ENCODE measurements at places on chromosomes 7 and 10.

DNA sequence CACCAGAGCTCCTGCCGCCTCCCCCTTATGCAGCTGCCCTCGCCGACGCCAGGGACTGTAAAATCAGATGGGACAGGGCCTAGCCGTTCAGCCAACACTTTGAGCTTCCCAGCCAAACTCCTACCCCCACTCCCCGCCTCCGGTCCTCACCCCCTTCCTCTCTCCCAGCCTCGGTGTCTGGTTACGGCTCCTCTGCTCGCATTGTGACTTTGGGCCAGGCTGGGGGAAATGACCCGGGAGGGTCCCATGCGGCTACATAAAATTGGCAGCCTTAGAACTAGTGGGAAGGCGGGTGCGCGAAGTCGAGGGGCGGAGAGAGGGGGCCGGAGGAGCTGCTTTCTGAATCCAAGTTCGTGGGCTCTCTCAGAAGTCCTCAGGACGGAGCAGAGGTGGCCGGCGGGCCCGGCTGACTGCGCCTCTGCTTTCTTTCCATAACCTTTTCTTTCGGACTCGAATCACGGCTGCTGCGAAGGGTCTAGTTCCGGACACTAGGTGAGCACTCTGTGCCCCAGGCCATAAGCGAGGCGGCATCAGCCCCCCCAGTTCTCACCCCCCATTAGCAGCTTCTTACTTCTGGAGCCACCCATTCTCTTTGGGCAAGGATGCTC is at the start of gene KAZALD1:
KAZALD1 (plus strand) TSS at position 366 of the 608 bp plus-strand sequence. CDS start 604 bp downstream, outside the sequence.
- DNase-seq: no peak

DNA sequence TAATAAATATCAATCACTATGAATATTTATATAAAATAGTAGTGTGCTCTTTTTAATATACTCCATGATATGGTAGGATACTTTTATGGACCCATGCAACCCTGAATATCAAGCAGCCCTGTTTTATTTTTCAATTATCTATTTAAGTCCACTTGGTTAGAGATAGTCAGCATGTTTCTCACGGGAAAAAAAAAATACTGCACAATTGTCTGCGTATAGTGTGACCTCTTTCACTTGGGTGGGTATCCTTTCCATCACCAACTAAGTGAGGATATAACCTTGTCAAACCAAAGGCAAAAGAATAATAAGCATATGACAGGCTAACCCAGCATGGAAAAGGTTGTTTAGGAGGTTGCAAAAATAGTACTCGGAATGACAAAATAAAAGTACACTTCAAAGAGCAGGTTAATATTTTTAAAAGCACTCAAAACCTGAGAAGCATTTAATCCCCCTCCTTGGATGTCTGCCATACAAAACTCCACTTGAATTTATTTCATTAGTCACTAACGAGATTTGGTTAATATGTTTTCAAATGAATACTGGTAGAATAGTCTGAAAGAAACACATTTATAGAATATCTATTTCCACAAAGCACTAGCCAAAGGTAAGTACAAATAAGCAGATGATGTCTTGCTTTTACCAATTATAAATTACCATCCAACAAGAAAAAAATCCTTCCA is 76.5 kb downstream of the IMMP2L start:
- DNase-seq: no peak

- DNase-seq: no peak
These were observed 253.3 kb upstream of the BMPER start for GRCh38 chr7:33651998-33652515.

DNA sequence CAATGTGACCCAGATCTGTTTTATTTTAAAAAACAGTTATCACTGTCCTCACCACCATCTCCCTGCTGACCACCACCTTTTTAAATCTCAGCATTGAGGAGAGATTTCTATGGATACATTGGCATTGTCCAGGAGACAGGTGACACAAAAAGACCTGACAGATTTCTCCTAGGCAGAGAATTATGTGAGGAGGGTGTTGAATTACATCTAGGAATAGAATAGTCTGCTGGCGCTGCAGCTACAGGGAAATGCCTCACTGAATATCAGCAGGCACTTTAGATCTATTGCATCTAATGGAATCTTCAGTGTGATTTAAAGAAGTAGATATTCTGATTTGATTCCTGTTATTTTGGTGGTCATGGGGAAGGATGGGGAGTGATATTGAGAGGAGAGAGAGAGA is 593.5 kb downstream of the NRG3 start:
- DNase-seq: peak; percentile 61

DNA sequence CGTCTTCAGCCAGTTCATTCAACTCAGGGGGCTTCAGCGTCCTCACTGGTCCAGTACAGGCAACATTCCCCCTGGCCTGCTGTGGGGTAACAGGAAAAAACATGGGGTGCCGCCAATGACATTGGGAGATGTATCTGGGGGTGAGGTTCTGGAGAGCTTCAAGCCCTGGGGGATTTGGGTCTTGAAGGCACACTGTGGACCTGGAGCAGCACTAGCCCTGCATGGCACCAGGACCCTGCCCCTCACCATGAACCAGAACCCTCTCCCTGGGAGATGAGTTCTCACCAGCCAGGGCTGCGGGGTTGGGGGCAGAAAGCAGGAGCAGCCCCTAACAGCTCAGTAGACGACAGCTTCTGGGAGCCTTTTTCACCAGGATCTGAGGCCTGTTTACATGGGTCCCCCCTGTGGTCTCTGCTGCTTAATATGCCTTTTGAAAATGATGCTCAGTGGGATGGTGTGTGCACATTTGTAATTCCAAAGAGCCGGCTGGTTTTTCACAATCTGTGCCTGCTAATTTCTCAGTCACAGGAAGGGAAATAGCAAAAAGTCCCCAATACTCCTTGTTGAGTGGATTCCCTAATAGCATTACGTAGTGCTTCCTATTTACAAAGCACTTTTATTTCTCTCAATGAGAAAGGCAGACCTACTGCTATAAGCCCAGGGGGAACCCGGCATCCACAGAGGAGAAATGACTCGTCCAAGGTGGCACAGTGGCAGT is 509.5 kb downstream of the RPS24 start:
- no peak for DNase-seq

DNA sequence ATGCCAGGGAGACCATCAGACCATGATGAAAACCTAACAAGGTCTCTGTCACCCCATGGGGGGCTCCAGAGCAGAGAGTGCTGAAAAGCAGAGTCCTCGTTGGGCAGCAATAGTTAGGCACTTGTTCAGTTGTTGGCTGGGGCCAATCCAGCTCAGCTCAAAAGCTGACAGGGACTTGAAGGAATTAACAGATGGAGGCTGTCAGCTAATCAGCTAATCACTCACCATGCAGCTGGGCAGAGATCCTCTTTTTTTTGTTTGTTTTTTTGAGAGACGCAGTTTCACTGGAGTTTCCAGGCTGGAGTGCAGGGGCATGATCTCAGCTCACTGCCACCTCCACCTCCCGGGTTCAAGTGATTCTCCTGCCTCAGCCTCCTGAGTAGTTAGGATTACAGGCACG is 18.1 kb downstream of the CEP55 start:
- no peak for DNase-seq

- DNase-seq: no peak
These were observed 194.5 kb upstream of the LRGUK start for GRCh38 chr7:133932591-133932990.

DNA sequence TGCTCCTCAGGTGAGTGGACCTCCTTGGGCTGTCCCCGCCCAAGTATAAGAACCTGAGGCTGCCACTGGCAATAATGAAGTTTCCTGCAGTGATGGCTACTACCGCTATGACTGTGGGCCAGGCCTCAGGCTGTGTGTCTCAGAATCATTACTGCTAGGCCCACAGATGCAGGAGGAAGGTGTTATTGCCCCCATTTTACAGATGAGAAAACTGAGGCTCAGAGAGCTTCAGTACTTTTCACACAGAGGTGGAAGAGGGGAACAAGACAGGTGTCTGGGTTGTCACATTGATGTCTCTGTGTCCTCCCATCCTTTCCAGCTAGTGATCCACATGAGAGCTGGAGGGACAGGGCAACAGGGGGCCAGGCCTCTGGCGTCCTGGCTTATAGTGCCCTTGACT is 155.2 kb downstream of the CDH23 start:
- DNase-seq: no peak

DNA sequence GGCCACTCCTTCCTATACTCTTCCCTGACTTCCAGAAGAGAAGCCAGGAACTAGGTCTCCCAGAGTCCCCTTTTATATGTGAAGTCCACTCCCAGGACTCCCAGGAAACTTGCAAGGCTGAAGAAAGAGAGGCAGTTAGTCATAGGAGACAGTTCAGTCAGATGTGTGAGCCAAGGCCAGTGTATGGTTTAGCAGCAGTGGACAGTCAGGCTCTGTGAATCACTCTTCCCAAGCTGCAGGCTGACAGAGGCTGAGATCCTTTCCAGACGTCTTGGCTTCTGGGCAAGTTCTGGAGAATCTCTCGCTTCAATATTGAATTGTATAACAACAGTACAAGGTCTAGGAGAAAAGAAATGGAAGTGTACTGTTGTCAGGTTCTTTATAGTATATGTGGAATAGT is 26.9 kb downstream of the BLVRA start:
- DNase-seq: no peak

DNA sequence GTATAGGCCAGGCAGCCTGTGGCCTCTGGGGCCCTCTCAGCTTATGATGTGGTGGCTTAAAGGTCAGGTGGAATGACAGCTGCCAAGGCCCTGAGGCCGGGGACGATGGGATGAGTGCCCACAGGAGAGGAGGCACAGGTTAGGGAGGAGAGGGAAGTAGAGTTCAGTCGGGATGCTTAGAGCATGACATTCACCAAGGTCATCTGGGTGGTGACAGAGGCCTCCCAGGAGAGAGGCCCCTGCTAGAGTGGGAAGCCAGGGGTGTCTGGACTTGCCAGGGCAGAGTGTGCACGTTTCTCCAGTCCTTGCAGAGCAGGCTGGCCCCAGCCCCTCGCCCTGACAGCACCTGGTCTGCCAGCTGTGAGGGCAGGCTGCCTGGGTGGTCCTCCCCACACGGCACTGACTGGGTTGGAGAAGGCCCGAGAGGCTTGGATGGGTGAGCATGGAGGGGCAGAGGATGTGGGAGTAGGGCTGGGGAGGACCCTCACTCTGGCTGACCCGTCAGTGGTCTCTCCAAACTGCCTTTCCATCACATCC is 1.5 kb downstream of the CALHM1 start:
- DNase-seq: no peak

DNA sequence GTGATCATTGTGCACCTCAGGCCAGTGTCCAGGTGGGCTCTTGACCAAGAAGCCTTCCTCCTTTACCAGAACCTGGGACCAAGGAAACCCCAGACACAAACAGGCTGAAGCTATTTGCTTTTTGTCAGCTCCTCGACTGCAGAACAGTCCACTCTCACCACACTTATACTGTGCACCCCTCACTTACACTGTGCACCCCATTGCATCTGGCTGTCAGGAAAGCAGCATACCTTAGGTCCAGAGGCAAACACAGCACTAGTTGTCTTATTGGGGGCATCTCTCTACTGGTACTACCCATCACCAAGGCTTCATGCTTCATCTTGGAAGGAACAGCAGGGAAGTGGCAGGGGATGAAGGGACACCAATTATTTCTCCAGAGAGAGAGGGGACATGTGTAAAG is 198.1 kb downstream of the CXCL12 start:
- DNase-seq: no peak

DNA sequence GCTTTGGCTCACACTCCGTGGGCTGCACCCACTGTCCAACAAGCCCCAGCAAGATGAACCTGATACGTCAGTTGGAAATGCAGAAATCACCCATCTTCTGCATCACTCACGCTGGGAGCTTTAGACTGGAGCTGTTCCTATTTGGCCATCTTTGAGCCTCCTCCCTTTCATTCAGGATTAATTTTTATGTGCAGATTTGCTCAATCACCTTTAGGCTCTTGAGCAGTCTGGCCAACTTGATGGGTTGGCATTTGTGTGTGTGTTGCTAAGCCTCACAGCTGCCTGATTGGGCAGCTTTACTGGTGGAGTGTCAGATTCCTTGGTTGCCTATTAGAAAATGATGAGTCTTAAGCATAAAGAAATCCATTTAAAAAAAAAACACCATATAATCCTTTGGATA is 236.1 kb downstream of the KIF20B start:
- no peak for DNase-seq

GRCh38 chr7:78562191-78562590 is 763.6 kb downstream of the PHTF2 start:
- no peak for DNase-seq

DNA sequence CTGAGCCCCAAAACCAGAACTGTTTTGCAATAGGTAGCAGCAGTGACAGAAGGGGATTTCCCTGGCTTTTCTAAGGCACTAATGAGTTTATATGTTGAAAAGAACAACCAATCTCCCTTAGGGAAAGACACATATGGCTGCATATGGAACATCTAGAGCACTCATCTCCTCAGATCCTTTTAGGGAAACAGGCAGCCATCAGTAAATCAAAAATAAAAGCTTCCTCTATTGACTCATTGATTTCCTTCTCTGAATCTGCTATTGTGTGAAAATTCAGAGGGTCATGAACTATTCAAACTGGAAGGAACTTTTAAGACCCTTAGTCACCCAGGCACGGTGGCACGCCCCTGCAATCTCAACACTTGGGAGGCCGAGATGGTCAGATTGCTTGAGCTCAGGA is 110.9 kb upstream of the NANOS1 start:
- peak; percentile 31 for DNase-seq

- no peak for DNase-seq
These were observed 327.3 kb downstream of the INHBA start for GRCh38 chr7:41375582-41375981.

- no peak for DNase-seq
These were observed 292.4 kb downstream of the GATA3 start for GRCh38 chr10:8346861-8347260.

DNA sequence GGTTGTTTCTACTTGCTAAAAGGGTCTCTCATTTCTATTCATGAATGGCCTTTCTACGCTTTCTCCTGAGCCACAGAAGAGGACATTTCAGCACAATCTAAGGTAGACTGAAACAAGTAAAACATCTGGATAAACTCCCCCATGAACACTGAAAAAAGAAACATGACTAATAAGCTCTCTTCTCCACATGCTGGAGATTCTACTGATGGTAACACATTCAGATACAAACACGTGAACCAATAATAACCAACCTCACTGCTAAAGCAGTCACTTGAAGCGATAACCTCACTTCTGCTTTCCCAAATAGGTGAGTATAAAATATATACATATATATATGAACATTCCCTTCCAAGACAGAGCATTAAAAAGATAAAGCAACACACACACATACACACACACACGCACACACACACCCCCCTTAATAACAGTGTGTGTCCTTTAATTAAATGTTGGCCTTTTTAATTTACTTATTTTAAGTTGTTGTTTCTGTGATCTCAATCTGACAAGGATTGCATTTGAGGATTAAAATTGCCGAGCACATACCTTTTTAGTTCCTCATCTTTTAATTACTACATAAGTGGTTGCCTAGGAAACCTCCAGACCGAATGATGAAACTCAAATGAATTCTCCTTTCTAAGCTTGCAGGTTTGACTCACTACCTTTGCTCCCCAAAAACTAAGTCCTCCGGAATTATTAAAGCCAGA is 292.4 kb upstream of the KLF14 start:
- DNase-seq: no peak

All from spinal cord (tissue), 10 donors.